ENCODE measurements at places on chromosomes 13 and 19.

GRCh38 chr19:52214241-52214640, 24.4 kb downstream of the PPP2R1A start:
- no peak for DNase-seq

DNA sequence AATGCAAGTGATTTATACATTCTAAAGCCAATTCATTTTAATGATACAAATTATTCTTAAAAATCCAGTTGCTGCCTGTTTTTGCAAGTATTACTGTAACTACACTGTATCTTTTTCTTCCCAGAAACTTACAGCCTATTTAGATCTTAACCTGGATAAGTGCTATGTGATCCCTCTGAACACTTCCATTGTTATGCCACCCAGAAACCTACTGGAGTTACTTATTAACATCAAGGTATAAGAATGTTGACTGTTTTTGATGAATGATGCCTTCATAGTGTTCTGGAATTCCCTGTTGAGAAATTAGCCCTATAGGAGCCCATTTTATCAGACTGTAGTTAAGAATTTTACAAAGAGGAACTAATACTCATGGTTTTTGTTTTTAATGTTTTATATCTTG, 25.0 kb downstream of the ITM2B start:
- DNase-seq, result no peak

DNA sequence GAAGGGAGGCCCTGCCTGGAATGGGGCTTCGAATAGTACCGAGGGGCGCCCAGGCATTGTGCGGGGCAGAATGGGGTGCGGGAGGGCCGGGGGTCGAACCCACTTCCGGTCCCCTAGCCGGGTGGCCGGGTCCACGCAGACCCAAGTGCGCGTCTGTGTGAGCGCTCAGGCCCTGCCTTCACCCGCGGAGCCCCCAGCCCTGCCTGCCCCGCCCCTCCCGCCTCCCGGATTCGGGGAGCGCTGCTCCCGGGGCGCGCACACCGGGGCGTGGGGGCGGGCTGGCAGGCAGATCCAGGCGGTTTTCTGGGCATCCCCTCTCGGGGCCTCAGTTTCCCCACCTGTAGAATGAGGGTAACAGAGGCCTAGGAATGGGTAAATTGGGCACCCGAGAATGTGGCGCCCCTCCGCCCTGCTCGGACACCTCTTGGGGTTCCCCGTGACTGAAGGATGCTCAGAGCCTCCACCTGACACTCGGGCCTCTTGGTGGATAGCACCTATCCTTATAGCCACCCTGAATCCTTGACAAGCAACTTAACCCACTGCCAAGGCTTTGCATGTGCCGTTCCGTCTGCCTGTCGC, 682 bp downstream of the PIK3R2 start:
- DNase-seq, result no peak

- no peak for DNase-seq
Observed at GRCh38 chr19:3514930-3515329, 8.8 kb downstream of the FZR1 start.

GRCh38 chr19:33147538-33147937, 15.6 kb downstream of the WDR88 start:
- DNase-seq, result no peak

- DNase-seq, result no peak
Observed at GRCh38 chr19:38389101-38389925, 816 bp downstream of the SPRED3 start.

GRCh38 chr19:35781650-35782049, 6.3 kb downstream of the ARHGAP33 start:
- DNase-seq, result no peak

GRCh38 chr19:493391-494170, 2.7 kb upstream of the MADCAM1 start:
- no peak for DNase-seq

GRCh38 chr19:46697204-46697960, 19.5 kb downstream of the PRKD2 start:
- no peak for DNase-seq

GRCh38 chr13:99145461-99145860, 55.2 kb upstream of the UBAC2 start:
- DNase-seq, result no peak

DNA sequence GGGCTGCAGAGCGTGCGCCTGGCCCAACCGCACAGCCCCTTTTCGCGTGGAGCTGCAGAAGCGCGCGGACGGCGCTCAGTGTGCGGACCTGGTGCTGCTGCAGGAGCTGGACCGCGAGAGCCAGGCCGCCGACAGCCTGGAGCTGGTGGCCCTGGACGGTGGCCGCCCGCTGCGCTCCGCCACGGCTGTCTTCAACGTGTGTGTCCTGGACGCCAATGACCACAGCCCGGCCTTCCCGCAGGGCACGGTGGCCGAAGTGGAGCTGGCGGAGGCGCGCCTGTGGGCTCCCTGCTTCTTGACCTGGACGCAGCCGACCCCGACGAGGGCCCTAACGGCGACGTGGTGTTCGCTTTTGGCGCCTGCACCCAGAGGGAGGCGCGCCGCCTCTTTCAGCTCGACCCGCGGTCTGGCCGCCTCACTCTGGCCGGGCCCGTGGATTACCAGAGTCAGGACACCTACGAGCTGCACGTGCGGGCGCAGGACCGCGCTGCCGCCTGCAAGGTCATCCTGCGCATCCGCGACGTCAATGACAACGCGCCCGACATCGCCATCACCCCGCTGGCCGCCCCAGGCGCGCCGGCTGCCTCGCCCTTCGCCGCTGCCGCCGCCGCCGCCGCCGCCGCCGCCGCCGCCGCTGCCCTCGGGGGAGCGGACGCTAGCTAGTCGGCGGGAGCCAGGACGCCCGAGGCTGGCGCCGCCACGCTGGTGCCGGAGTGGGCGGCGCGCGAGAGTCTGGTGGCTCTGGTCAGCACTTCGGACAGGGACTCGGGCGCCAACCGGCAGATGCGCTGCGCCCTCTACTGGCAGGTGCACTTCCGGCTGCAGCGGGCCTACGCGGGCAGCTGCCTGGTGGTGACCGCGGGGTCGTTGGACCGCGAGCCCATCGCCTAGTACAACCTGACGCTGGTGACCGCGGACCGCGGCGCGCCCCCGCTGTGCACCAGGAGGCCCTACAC, 172.2 kb downstream of the OLFM4 start:
- DNase-seq, result no peak

DNA sequence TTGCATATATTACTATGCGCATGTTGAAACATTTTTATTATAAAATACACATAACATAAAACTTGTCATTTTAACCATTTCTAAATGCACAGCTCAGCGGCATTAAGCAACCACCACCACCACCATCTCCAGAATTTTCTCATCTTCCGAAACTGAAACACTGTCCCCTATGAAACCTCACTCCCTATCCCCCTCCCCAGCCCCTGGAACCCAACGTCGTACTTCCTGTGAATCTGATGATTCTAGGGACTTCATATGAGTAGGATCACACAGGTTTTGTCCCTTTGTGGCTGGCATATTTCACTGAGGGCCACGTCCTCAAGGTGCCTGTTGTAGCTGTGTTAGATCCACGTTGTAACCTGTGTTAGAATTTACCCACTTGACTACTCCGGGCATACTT, 716 bp upstream of the MAP2K2 start:
- no peak for DNase-seq

DNA sequence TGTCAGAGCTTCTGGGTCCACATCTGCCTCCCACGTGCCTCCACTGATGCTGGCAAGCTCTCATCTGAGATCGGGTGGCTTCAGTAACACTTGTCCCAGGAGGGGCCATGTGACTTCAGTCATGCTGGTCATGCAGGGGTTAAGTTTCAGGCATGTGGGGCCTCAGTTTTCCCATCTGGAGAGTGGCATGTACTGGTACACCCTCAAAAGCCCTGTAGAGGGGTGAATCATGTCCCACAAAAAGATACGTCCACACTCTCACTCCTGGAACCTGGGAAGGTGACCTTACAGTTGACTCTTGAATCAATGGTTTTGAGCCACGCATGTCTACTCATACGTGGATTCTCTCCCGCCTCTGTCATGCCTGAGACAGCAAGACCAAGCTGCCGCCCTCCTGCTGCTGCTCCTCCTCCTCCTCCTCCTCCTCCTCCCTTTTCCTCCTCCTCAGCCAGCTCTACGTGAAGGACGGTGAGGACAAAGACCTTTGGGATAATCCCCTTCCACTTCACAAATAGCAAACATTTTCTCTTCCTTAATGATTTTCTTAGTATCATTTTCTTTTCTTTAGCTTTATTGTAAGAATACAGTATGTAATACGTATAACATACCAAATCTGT, 53.7 kb downstream of the COMP start:
- no peak for DNase-seq

DNA sequence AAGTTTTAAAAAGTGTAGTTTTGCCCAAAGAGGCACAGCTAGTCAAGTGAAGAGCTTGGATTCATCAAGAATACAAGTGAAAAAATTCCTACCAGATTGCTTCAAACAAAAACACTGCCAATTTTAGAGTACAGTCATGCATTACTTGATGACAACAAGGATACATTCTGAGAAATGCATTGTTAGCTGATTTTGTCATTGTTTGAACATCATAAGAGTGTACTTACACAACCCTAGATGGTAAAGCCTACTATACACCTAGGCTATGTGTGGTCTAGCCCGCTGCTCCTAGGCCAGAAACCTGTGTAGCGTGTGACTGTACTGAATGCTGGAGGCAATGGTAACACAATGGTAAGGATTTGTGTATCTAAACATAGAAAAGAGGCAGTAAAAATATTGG, 41.1 kb downstream of the TMTC4 start:
- DNase-seq, result no peak

- DNase-seq, result no peak
Observed at GRCh38 chr19:2711172-2711874, 8.8 kb upstream of the GNG7 start.

GRCh38 chr13:46355901-46356590, 31.0 kb downstream of the RUBCNL start:
- no peak for DNase-seq

GRCh38 chr19:4360081-4360569, 16.8 kb downstream of the MPND start:
- no peak for DNase-seq

- DNase-seq, result no peak
Observed at GRCh38 chr19:46919324-46919723, 58.5 kb downstream of the ARHGAP35 start.

DNA sequence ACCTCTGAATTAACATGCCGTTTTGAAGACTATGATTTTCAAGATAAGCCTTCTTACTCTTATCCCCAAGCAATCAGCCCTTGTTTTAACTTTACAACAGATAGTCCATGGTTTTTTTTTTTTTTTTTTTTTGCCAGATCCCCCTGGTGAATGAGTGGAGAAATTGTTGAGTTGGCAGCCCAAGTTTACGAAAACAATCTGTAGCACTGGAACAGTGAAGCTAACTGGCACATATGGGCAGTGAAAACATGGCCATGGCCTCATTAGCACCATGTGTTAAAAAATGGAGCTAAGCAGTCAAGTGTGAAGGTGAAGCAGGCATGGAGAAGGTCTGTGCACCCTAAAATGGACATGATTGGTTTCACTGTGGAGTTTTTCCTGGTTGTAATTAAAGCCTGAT, 812.1 kb upstream of the MIR17HG start:
- no peak for DNase-seq

- DNase-seq, result no peak
Observed at GRCh38 chr13:50170447-50171037, 155.3 kb downstream of the KCNRG start.

DNA sequence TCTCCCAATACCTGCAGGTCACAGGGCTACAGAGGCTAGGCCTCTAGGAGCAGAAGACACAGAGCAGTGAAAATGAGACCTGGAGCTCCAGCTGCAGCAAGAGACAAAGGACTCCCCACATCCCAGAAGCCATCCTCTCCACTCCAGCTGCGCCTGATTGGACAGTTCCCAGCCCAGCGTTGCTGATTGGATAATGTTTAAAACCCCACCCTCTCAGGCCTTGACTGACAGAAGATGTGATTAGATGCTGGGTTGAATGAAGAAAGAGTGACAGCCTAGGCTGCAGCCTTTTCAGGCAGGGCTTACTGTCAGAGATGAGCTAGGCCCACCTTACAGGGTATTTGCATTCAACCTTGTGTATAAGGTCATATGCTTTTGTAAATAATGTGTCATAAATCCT, 59.4 kb downstream of the ZNF708 start:
- no peak for DNase-seq

DNA sequence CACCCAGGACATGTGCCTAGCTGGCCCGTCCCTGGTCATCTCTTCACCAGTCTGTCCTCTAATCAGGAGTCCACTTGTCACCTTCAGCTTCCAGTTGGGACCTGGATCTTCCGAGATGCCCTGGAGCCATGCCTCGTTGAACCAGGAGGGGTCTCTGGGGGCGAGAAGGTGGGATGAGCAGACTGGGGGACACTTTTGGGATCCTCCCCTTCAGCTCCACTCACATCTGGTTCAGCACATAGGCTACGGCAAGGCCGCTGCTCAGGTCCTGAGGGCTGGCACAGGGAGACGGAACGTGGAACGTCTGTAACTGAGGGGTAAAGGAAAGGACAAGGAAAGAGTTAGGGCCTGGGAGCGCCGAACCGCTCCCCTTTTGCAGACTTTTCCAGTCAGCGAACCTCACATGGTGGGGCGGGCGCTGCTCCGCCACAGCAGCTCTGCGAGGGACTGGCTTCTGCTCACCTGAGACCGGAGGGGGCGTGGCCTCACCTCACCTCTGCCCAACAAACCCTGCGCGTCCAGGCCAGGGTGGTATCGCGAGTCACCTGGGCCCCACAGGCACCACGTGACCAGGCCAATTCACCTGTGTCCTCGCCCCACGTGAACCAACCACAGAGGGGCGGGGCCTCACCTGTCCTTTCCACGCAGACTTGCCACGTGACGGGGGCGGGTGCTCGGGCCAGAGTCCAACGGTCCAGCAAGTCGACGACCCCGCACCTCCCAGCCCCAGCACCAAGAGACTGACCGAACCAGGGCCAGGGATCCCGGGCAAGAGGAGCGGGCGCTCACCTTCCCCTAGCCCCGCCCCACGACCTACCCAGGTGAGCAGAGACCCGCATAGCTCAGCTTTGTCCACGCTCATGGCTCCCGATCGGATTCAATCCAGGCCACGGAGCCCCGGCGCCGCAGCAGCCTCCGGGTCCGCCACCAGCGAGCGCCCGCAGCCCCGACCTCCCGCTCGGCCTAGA, at the start of gene HOOK2:
HOOK2 (minus strand) TSS at position 965 of the 968 bp plus-strand sequence; CDS start at position 862, 103 bp downstream.
- no peak for DNase-seq

DNA sequence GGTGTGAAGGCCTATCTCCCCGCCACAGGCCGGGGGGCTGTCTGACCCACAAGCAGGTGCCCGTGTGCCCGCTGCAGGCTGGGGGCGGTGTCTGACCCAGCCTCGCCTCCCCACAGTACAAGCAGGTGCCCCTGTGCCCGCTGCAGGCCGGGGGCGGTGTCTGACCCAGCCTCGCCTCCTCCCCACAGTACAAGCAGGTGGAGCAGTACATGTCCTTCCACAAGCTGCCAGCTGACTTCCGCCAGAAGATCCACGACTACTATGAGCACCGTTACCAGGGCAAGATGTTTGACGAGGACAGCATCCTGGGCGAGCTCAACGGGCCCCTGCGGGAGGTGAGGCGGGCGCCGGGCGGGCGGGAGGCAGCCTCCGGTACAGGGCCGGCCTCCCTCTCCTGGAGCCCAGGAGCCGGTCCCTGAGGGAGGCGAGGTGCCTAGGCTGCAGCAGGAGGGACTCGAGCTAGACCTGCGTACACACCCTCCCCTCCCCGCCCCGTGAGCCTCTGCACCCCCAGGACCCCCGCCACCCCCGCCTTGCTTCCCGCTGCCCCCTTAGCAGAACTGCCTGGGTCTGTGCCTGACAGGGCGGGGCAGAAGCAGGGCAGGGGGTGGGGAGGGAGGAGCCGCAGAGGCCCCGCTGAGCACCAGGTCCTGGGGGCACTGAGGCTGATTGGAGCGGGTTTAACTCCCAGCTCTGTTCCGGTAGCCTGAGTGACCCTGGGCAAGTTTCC, 20.6 kb downstream of the HCN2 start:
- no peak for DNase-seq
